Bronchus fibroblast of lung (primary cell): ENCODE measurements at places on chromosomes 3 and 15. TPM values are rescaled to one million over a fixed set of nuclear protein-coding genes. Genes with fewer than 3 reads are reported as not detected.

The JMJD7 gene
- total RNA-seq, result 5.9 and 6.6 TPM in 2 replicates

The UCN2 gene
- total RNA-seq, result 1.7 and 1.9 TPM in 2 replicates

The SPTBN5 gene
- total RNA-seq, result under 0.01 TPM in 2 replicates

The CFAP91 gene
- total RNA-seq, result 0.45 and 0.50 TPM in 2 replicates

The IL17RB gene
- total RNA-seq, result 0.17 TPM in 1 of 2 replicates, not detected in the other

The KNSTRN gene
- 77.2 and 82.8 TPM in 2 replicates for total RNA-seq

The ZNF660 gene
- total RNA-seq, result 1.2 and 1.5 TPM in 2 replicates

The MAP1A gene
- 16.5 and 18.7 TPM in 2 replicates for total RNA-seq

The ARPIN gene
- total RNA-seq, result 12.5 and 14.8 TPM in 2 replicates

The CD86 gene
- not detected in 2 replicates for total RNA-seq

The PATL2 gene
- 0.59 TPM in 1 of 2 replicates, not detected in the other for total RNA-seq

The ANKUB1 gene
- not detected in 2 replicates for total RNA-seq

The LSAMP gene
- 1.6 and 2.0 TPM in 2 replicates for total RNA-seq

The TMEM212 gene
- not detected in 2 replicates for total RNA-seq

The KIF9 gene
- total RNA-seq, result 4.2 and 7.3 TPM in 2 replicates

The DCLK3 gene
- total RNA-seq, result not detected in 2 replicates

The CATSPER2 gene
- 0.15 and 0.17 TPM in 2 replicates for total RNA-seq

The GHSR gene
- total RNA-seq, result not detected in 2 replicates

The PIF1 gene
- 22.0 and 26.9 TPM in 2 replicates for total RNA-seq

The ARPP21 gene
- not detected in 2 replicates for total RNA-seq
